ENCODE measurements at places on chromosomes 6 and 20.

GRCh38 chr20:17898548-17898994 lies 70.0 kb downstream of the SNX5 start:
- peak; percentile 32 for DNase-seq

DNA sequence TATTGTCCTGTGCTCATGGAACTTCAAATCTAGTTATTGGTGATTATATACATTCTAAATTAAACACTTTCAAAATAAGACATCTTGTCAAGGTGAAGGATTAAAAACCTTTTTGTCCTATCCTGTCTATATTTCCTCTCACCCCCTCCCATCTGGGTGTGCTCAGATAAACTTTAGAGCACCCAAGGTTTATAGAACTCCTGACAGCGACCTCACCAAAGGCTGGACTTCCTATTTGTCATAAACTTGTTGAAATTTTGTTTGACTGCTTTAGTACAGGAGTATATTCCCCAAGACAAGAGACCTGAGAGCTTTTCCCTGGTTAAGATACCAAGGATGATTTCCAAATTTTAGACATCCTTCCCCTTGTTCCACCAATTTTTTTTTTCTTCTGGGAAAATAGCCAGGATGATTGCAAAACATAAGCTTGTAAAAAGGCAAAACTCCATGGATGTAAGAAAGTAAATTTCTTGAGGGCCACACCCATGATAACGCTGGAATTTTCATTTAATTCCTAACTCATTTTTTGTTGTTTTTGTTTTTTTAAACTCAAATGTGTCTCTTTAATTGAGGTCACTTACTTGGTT lies 33.0 kb downstream of the CARMIL1 start:
- DNase-seq, result no peak

- DNase-seq, result no peak
Observed at GRCh38 chr6:83958241-83958685, 75.3 kb upstream of the MRAP2 start.

- no peak for DNase-seq
Observed at GRCh38 chr20:63980317-63980805, 571 bp upstream of the PRPF6 start.

DNA sequence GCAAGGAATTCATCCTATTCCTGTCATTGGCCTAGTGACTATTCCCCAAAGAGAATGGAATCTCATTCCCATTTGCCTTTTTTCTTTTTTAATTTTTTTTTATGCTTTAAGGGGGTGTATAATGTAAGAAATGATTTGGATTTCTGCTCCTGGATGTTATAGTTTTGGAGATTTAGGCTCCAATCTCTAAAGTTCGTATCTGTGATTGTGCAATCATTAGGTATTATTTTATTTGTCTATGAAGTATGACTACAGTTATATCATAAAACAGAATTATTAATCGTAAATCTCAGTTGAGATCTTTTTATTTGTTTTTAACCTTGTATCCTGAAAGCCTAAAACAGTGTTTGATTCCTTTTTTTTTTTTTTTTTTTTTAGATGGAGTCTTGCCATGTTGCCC lies 41.7 kb upstream of the EEF1A1 start:
- DNase-seq, result no peak

DNA sequence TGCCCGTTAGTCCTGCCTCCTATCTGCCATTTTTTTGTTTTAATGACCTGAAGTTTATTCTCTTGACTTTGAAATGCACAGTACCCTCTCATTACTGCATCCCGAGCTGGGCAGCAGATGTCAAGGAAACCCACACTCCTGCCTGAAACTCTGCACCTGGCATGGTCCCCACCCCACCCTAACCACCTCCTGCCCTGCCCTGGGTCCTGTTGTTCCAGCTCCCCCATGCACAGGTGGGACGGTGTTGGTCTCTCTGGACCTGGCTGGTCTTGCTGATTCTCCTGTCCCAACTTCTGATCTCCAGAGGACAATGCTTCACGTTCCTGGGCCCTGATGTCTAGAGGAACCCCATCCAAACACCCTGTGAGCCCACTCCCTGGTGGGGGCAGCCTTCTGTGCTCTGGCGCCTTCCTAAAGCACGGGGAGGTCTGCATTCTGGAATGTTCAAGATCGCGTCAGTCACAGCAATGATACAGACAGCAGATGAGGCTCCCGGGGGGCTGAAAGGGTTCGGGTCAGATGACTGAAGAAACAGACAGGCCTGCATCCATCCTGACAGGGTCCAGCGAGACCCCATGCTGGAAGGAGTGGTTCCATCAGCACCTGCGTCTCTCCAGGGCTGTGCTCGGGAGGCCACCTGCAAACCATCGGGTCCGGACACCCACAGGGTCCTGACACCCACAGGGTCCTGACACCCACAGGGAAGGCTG lies 73.6 kb downstream of the ERMARD start:
- no peak for DNase-seq

GRCh38 chr6:36171573-36171972 lies 25.0 kb upstream of the BRPF3 start:
- DNase-seq, result no peak

- DNase-seq, result no peak
Observed at GRCh38 chr6:136333824-136334464, 44.3 kb upstream of the BCLAF1 start.

DNA sequence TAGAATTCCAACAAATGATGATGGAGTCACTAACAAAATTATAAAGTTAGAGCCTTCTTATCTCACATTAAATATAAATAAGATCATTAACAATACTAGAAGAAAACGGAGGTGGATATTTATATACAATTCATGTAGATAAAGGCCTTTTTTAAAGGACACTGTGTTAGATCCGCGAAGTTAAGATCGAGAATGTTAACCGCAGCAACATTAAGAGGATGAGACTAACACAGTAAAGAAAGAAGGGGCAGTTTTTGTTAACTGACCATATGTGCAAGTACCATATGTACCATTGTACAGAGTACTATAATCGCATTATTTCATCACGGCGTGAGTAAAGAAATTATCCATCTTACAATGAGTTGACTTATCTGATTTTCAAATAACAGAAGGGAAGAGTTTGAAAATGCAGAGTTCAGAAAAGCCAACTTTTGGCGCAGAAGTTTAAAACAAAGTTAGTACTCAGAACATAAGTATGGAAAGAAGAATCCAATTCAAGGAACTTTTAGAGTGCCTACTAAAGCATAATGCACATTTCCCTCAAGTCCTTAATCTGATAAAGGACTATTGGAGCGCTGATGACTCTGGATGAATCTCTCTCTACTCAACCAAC lies 1.4 kb downstream of the FBXL4 start:
- DNase-seq, result no peak

DNA sequence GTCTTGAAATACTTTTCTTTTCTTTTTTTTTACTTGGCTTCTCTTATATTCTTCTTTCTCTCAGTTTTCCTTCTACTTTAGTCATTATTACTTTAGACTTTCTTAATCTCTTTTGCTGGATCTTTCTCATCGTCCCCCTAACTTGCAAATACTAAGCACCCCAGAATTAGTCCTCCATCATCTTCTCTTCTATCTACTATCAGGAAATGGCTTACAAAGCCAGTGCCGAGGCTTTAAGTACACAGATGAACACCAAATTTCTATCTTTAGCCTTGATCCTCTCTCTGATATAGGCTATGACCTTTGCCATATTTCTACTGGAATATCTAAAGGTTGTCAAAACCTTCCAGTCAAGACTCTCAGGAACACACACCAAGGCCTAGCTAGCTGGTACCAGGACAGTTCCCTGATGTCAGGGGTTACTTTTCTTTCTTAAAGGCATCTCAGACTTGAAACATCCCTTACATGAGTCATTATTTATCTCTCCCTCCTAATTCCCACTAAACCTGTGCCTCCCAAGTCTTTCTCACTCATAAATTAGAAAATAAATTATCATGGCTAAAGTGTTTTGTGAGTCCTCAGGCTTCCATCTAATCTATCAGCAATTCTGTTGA lies 278.6 kb upstream of the TCF21 start:
- no peak for DNase-seq

GRCh38 chr20:37257530-37257929 lies 4.1 kb downstream of the GHRH start:
- no peak for DNase-seq

GRCh38 chr20:35695245-35695749 lies 3.9 kb downstream of the NFS1 start:
- no peak for DNase-seq

- no peak for DNase-seq
Observed at GRCh38 chr6:10854922-10855632, 16.7 kb upstream of the MAK start.

- no peak for DNase-seq
Observed at GRCh38 chr20:14953736-14954135, 616.3 kb upstream of the FLRT3 start.

DNA sequence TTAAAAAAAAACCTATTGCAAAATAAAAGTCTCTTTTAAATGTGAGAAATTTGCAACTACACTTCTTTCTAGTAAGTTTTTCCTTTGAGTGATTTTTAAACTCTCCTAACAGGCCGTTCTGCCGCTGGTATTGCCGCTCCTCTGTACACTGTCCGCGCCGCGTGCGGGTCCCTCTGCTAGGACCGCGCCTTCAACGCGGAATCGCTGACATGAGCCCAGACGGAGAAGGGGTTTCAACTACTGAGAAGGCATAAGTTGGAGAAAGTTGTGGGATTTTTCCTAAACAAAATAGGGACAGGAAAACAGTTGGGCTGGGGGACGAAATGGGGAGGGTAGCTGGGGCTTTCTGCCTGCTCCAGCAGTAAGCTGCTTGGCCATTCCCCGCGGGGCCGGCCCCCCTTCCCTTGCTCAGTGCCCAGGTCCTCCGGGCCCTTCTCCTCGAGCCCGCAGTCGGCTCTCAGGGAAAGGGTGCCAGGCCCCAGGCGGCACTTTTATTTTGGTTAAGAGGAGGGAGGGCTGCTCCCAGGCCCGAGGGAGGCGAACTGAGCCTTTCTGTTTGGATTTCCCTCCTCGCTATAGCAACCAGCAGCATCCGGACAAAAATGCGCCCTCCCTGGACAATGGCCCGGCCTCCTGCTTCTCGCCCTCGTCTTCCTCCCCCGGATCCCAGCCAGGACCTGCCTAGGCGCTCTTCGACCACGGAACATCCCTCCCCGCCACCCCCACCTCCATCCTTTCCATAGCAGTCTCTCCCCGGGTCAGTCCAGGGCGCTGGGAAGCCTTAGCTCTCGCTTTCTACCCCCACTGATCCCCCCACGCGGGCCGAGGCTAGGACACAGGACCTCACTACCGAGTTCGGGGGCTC lies 6.8 kb upstream of the POU3F2 start:
- no peak for DNase-seq

GRCh38 chr20:11917663-11918062 lies at the start of gene BTBD3:
Gene BTBD3, plus strand, starts transcription at chr20:11917893. Its CDS starts 383 bp downstream, at chr20:11918276.
- DNase-seq, result no peak

- DNase-seq, result no peak
Observed at GRCh38 chr6:73152966-73153757, 72.1 kb downstream of the KHDC1L start.

DNA sequence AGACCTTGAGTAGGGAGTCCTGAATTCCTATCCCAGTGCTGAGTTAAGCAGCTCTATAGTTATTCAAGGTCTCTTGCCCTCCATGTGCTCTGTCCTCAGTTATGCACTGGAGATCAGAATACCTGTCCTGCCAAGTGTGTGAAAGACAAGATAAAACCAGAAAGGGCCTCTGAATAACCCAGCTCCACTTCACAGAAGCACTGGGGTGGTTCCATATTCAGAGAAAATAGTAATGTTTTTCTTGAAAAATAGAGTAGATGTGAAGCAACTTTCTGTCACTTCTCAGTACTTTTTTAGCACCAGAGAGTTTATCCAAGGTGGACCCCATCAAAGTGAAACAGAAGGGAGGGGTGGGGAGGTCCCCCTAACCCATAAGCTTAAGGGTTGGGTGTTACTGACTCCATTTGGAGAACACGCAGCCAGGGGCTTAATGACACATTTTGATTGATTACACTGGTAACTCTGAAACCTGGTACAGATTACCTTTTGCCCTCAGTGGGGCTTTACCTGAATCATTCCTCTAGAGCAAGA lies 509.8 kb upstream of the JARID2 start:
- DNase-seq, result no peak

- no peak for DNase-seq
Observed at GRCh38 chr6:14371530-14371929, 254.0 kb downstream of the CD83 start.

- DNase-seq, result no peak
Observed at GRCh38 chr6:2920671-2921112, 17.6 kb upstream of the SERPINB9 start.
